ENCODE measurements at places on chromosomes 7 and 10.

DNA sequence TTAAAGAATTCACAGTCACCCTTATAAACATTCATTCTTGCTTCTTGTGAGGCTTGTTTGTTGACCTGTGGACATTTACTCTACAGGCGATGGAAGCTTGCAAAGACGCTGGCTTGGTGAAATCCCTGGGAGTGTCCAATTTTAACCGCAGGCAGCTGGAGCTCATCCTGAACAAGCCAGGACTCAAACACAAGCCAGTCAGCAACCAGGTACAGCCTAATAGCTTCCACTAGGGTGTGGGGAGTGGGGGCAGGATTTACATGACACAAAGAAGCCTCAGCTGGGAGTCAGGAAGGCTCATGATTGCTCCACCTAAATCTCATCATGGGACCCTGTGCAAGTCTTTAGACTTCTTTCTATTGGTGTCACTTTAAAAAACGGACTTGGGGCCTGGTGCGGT, 29.0 kb downstream of the AKR1D1 start:
- no peak for DNase-seq

DNA sequence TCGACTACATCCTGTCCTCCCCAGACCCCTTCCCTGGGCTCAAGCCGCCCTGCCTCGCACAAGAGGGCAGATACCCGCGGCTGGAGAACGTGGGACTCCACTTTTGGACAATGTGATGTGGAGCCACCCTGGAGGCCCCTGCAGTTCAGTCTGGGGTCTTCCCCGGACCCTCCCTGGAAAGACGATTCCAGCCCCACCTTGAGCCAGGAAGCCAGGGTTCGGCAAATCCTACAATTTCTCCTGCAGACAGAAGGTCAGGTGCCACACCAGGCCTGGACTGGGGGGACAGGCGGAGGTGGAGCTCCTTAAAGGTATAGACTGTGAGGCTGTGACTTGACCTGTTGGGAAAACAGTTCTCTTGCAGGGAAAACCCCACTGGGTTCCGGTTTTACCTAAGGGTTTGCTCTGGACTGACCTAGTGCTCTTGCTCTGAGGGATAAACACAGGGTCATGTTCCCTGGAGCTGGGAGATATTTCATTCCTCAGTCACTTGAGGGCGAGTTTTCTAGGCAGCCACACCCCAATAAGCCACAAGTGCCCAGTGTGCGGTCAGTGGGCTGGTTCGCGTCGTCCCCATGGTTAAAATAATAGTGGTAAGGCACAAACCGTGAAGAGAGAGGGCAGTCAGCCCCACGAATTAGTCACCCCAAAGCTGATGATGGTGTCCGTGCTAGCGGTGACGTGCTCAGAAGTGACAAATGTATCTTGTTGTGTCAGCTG, 1.6 kb downstream of the FOXL3 start:
- no peak for DNase-seq

- no peak for DNase-seq
These were observed 112.2 kb downstream of the PTPN20 start for GRCh38 chr10:47023237-47024045.

DNA sequence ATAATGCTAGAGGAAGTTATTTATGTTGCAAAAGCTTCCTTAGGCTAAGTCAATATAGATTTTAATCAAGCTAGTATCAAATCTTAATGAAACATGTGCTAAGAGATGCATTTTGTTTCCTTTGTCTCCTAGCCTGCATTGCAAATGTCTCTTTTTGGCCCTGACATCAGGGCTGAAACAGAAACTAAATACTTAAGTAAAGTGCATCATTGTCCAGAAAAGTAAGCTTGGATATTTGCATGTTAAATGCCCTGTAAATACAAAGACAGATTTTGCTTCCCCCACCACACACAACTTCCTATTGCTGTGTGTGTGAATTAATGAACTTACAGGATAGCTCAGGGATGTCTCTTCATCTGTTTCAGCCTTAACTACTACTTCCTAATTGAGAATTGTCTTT, 10.0 kb upstream of the STAMBPL1 start:
- DNase-seq, result no peak

DNA sequence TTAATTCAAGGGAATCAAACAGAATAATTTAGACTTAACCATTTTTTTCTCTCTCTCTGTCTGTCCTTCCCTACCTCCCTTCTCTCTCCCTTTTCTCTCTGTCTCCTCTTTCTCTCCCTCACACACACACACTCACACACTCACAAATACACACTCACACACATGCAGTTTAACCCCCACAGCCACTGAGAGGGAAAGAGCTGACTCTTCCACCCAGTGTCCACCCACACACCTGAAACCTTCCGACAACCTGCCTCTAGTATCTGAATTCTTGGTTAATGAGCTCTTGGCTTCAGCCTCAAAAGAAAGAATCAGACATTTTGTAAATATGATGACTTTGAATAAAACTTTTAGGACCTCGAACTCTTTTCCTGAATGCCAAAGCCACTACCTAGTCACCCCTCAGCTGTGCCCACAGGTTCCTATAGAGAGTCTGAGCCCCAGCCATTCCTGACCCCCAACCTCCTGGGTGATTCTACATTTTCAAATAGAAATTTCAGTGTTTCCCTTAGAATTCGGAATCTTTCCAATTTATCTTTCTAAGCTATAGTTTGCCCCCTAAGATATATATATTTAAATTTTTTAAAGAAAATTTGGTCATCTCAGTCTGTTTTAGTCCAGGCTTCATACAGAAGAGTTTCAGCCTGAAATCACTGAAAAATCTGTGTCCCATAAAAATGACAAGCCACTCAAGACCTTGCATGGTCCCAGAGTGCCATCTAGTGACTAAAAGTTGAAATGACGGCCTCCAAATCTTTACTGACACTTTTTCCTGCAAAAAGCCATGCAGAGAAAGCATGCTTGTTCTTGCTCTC, 202.8 kb downstream of the IPMK start:
- DNase-seq, result no peak

DNA sequence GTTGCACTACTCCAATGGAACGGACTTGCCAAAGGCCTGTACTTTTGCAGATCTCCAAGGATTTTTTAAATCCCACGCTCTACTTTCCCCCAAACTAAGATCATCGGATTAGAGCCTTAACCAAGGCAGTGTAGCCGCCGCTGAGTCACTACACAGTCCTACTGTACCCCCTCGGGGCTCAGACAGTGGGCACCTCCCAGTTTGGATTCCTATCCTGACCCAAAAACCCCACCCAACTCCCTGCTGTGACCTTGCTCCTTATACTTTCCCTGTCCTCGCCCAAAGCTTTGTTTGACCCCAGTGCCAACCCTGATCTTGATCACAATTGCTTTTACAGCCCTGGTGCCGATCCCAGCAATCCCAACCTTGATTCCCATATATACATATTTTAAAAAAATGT, 17.5 kb upstream of the PLAU start:
- DNase-seq, result no peak

GRCh38 chr10:124164264-124164663, 70.9 kb upstream of the CHST15 start:
- DNase-seq, result no peak

GRCh38 chr10:92074126-92074887, 150.7 kb downstream of the BTAF1 start:
- no peak for DNase-seq

GRCh38 chr7:13179011-13179582, 491.7 kb downstream of the ARL4A start:
- no peak for DNase-seq

DNA sequence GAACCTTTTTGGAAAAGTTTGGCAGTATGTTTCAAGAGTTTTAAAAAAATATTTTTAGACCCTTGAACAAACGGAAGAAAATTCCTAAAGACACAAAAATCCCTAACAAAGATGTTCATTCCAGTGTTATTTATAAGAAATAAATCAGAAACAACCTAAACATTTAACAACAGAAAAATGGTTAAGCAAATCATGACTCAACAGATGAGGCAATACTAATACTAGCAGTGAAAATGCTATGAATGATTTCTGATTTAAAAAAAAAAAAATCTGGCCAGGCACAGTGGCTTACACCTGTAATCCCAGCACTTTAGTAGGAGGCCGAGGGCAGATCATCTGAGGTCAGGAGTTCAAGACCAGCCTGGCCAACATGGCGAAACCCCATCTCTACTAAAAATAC, 61.0 kb downstream of the ARHGAP12 start:
- DNase-seq, result no peak

- no peak for DNase-seq
These were observed 37.3 kb downstream of the CFAP46 start for GRCh38 chr10:132904814-132905649.

Data from CD4-positive, alpha-beta T cell treated with Interleukin-17A for 1 hour (primary cell).